COR-L47 (cell line): ENCODE measurements at places on chromosomes 7 and 10.

- no peak for DNase-seq
Measured at GRCh38 chr10:86636311-86636710, 18.0 kb upstream of the OPN4 start.

DNA sequence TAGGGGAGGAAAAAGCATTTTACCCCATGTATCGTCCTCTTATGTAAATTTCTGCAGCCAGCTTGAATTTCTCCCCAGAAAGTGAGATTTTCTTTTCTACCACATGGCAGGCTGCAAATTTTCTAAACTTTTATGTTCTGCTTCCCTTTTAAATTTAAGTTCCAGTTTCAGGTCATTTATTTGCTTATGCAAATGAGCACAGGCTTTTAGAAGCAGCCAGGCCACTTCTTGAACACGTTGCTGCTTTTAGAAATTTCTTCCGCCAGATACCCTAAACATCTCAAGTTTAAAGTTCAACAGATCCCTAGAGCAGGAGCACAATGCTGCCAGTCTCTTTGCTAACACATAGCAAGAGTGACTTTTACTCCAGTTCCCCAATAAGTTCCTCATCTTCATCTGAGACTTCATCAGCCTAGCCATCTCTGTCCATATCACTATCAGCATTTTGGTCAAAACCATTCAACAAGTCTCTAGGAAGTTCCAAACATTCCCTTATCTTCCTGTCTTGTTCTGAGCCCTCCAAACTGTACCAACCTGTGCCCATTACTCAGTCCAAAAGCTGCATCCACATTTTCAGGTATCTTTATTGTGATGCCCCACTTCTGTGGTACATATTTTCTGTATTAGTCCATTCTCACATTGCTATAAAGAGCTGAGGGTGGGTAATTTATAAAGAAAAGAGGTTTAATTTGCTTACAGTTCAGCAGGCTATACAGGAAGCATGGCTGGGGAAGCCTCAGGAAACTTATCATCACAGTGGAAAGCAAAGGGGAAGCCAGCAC is 16.3 kb downstream of the EZH2 start:
- no peak for DNase-seq

DNA sequence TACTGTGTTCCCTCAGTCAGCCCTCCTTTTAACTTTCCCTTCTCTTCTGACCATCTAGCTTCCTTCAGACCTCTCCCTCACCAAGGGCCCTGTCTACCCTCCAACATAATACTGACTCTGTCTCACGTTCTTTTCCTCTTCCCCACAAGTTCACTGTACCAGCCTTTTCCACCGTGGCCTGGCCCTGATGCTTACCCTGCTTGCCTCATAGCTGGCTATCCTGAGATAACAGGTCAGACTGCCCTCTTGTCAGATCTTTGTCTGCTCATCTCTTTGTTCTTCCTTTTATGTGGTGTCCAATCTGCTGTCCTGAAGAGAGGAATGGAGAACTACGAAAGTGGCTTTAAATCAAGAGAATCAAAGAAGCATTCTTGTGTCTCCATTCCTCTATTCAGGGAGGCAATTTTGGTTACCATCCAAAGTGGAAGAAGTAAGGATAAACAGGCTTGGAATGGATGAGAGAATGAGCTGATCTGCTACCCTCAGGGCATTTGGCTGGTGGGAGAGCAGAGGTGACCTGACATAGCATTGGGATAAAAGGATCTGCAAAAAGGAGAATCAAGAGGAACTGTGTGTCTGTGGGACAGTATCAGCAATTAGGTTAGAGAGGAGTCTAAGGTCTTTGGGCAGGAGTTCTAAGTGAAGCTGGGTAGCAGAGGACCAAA is 8.1 kb downstream of the BTAF1 start:
- DNase-seq = no peak

GRCh38 chr10:131556897-131557495 is 245.5 kb upstream of the TCERG1L start:
- no peak for DNase-seq

DNA sequence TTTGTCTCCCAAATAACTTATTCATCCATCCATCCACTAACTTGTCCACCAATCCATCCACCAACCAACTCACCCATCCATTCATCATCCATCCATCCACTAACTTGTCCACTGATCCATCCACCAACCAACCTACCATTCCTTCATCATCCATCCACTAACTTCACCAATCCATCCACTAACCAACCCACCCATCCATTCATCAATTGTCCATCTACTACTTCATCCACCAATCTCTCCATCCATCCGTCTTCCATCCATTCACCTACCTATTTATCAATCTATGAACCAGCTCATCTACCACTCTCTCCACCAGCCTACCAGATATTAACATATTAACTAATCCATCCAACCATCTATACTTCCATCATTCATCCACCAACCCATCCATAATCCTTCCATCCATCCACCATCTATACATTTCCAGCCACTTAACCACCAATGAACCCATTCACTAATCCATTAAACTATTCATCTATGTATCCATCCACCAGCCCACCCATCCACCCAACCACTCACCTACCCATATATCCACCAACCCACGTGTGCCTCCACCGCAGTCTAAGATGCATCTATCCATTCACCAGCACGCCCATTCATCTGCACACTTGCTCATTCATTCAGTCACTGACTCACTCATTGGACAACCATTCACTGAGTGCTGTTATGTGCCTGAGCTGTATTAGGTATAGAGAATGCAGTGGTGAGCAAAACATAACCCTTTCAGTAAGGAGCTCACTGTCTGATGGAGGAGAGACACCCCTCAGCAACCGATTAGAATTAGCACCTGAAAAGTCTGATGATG is 19.8 kb upstream of the TBL2 start:
- no peak for DNase-seq

GRCh38 chr10:60130130-60130579 is 223.8 kb upstream of the CCDC6 start:
- DNase-seq = no peak

DNA sequence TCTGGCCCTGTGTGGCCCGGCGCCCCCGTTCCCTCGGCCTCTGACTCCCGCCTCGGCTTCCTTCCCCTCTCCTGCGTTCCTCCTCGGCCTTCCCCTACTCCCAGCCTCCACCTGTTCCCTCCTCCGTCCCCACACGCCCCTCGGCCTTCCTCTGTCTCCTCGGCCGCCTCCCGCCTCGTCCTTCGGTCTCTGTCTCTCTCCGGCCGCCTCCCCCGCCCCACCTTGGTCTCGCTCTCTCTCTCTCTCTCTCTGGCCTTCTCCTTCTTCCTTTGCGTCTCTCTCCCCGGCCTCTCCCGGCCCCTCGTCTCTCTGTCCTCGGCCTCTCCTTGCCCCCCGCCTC is 588 bp downstream of the GET4 start:
- DNase-seq = no peak

DNA sequence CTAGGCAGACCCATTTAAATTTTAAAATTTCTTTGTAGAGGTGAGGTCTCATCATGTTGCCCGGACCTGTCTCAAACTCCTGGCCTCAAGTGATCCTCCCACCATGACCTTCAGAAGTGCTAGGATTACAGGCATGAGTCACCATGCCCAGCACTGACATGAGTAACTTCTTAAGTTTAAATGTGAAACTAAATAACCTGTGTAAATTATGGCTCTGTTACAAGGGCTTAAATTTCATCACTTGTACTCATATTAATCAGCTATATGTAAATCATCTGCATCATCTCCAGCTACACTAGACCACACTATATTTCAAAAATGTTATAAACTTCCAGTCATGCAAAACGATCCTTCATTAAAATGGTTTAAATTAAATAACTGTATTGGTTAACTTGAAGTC is 56.1 kb downstream of the ATAD1 start:
- no peak for DNase-seq

GRCh38 chr10:133009218-133009950 is 67.0 kb upstream of the CFAP46 start:
- DNase-seq = no peak

GRCh38 chr10:96917628-96918027 is 85.5 kb downstream of the LCOR start:
- no peak for DNase-seq

GRCh38 chr10:79250259-79250658 is 97.0 kb upstream of the PPIF start:
- DNase-seq = no peak

- no peak for DNase-seq
Measured at GRCh38 chr10:10977978-10978377, 39.7 kb upstream of the CELF2 start.

- no peak for DNase-seq
Measured at GRCh38 chr7:7146837-7147236, 35.5 kb upstream of the C1GALT1 start.

DNA sequence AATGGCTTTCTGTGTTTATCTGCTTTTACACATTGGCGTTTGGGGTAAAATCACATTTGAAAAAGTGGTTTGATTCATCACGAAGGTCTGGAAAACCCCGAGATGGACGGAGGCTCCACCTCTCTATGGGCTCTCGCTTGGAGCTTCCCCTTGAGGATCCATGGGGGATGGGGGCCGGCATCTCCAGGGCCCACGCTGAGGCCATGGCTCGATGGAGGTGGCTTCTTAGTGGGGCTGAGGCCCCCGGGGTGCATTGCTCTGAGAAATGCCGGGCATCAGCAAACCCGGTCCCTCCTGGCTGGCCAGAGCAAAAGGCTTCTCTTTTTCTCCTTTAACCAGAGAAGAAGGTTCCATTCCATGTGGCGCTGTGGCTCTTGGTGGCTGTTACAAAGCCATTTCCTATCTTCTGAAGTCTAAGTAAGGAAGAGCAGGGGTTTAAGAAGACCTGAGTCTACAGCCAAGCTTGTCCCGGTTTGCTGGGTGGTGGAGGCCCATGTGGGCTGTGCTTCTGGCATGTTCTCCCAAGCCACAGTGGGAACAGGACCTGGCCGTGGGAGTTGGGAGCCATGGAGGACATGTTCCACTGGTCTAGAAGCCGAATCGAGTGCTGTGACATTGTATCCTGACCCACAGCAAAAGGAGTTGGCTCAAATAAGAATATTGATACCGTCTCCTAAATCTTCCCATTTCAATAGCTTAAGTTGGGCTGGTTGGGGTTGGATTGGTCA is 243.5 kb upstream of the PITRM1 start:
- DNase-seq = no peak
